ENCODE measurements at places on chromosomes 1 and 21. TPM values are rescaled to one million over a fixed set of nuclear protein-coding genes. Genes with fewer than 3 reads are reported as not detected.

DNA sequence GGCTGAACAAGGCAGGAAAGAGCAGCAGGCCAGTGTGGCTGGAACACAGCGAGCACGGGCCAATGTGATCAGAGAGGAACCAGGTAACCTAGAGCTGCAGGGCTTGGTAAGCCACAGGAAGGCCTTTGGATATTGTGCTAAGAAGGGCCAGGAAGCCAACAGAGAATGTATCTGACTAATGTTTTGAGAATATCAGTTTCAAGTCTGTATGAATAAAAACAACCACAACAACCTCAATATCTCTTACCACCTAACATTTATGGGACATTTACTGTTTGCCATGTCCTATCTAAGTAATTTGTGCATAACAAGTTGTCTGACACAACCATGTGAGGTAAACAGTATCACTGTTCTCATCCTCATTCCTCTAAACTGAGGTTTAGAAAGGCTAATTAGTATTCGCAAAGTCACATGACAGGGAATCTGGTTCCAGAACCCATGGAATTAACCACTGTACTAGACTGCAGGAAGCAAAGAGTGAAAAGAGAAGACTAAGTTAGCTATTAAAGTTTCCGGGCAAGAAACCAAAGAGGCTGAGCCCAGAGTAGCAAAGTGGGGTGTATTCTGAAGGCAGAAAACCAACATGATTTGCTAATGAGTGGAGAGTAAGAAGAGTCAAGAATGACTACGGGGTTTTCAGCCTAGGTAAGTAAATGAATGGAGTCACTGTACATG is 38.9 kb downstream of the SPRTN start:
- DNase-seq: no peak

DNA sequence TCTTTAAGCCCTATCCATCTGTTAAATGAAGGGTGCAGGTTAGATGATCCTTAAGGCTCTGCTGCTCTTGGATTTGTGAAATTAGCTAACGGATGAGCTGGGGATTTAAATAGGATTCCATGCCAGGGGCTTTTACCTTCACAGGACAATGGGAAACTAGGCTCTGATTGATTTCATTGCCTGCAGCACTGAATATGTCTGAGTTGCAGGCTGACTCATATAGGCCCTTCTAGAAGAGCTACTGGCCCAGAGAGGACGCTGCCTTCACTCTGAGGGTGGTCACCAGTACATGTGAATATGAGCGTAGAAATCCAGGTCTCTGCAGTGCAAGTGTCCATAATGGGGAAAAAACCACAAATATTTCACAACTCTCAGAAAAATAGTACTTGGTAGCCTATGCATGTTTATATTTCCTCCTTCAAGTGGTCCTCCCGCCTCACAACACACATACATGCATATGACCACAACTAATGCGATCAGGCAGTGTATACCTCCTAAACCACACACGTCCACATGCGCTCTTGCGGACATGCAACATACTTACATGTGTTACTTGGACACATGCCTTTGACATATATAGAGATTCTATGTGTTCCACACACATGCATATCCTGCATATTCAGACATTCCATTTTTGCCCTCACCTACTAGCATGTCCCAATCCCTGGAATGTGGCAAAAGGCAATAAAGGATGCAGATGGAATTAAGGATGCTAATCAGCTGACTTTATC is 233.8 kb upstream of the JUN start:
- no peak for DNase-seq

DNA sequence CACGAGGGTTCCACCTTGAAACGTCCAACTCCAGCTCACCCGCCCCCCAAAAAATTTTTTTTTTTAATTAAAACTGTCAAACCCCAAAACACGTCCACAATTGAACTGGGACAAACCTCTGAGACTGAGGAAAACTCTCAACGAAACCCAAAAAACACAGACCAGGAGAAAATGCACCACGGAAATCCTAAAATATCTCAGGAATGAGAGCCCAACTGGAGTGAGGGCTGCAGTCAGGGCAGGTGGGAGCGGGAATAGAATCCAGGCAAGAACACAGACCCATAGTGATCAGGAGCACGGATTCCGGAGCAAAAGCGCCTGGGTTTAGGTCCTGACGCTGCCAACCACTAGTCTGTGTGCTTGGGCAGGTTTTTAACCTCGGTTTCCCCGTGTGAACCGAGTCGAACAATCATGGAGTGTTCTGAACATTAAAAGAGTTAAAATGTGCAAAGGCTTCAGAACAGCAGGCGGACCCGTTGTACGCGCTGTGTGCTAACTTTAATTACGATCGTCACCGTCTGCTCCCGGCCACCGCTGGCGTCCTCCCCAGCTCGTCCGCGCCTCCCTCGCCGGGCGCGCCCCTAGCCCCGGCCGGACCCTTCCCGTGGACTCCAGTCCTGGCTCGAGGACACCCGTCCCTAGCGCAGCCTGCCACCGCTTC is 624 bp downstream of the ARHGAP29 start:
- no peak for DNase-seq

DNA sequence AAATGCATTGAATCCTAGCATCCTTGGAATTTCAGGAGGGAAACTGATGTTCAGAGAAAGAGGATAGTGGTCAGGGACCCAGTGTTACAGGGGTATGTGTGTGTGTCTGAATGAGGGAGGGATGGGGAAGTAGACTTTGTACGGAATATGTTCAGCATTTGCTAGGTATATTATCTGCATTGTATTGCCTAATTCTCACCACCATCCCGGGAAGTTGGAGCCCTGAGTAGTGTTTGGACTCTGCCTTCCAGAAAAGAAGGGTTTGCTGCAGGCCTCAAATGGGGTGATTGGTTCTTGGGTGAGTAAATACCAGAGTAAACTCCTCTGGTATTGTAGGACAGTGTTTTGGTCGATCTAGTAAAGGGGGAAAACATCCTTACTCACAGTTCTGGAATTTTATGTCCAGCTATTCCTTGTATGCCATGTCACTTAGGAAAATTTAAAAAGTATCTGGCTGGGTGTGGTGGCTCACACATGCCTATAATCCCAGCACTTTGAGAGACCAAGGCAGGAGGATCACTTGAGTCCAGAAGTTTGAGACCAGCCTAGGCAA is 7.1 kb upstream of the ZNF496 start:
- DNase-seq: no peak

MRPS21 gene
- 42.3 TPM for total RNA-seq

ADCY10 gene
- 0.06 TPM for total RNA-seq

TRIM58 gene
- total RNA-seq: 2.4 TPM

OR14K1 gene
- not detected for total RNA-seq

Data from glomerular endothelial cell (primary cell).